ENCODE measurements at places on chromosomes 16 and 17.

DNA sequence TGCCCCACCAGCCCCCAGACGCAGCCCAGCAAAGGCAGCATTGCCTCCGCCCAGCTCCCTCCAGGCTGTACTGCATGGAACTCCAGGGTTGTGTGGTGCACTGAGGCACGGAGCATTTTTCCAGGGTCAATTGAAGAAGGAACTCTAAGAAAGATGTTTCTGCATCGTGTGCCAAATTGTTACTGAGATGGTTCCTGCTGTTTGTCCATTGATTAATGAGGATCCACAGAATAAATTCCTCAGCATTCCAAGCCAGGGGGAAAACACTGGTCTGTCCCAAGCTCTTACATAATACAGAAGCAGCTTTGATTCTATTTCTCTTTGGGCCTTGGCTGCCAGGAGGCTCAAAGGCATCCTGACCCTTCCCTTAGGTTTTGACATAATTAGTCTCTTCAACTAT is 80.9 kb downstream of the ZNF423 start:
- DNase-seq, result no peak

GRCh38 chr16:67326115-67326471 is 448 bp downstream of the KCTD19 start:
- DNase-seq, result no peak

- DNase-seq, result no peak
Measured at GRCh38 chr17:80284631-80285030, 24.0 kb downstream of the RNF213 start.

DNA sequence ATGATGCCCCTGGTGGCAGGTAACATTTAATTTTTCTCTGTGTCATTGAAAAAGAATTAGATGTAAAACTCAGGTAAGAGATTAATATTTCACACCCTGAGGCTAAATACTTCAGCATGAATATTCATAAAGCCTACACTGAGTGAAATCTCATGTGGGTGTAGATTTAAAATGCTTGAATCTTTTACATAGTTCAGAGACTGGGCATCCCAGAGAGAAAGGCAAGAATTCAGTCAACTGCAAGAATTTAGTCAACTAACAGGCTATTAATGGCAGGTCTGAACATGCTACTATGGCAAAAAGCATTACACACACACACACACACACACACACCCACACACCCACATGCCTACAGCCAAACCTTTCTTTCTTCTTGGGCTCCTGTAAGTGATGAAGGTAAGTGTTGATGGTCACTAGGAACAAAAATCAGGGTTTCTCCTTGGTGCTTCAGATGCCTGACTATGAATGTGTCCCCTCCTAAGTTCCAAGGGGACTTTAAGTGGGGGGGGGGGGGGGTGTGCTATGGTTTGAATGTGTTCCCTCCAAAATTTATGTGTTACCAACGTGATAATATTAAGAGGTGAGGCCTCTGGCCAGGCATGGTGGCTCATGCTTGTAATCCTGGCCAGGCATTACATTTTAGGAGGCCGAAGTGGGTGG is 63.7 kb upstream of the PSMD7 start:
- DNase-seq, result no peak

DNA sequence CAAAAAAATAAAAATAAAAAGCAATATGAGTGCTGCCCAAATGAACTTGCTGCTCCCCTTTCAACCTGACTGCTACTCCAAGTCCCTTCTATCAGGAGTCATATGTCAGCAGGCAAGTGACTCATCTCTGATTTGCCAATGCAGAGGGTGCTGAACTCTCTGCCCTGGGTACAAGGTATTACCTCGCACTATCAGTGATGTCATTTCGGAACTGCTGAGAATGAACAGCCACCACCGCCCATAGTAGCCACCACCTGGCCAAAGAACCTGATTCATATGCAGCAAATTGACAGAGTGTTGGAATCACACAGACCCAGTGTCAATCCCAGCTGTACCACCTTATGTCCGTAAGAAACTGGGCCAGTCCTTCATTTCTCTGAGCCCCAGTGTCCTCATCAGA is 31.2 kb downstream of the LYRM9 start:
- DNase-seq, result no peak

GRCh38 chr16:83458612-83459011 is 349.2 kb upstream of the HSBP1 start:
- no peak for DNase-seq

GRCh38 chr17:68327823-68328557 is 36.7 kb downstream of the ARSG start:
- no peak for DNase-seq

GRCh38 chr16:50763211-50763610 is 21.3 kb downstream of the CYLD start:
- no peak for DNase-seq

GRCh38 chr17:4691686-4692085 is 12.3 kb downstream of the PELP1 start:
- no peak for DNase-seq

- no peak for DNase-seq
Measured at GRCh38 chr17:78793968-78794367, 11.9 kb upstream of the CYTH1 start.

- no peak for DNase-seq
Measured at GRCh38 chr17:43360376-43360738, 38.4 kb upstream of the ARL4D start.

DNA sequence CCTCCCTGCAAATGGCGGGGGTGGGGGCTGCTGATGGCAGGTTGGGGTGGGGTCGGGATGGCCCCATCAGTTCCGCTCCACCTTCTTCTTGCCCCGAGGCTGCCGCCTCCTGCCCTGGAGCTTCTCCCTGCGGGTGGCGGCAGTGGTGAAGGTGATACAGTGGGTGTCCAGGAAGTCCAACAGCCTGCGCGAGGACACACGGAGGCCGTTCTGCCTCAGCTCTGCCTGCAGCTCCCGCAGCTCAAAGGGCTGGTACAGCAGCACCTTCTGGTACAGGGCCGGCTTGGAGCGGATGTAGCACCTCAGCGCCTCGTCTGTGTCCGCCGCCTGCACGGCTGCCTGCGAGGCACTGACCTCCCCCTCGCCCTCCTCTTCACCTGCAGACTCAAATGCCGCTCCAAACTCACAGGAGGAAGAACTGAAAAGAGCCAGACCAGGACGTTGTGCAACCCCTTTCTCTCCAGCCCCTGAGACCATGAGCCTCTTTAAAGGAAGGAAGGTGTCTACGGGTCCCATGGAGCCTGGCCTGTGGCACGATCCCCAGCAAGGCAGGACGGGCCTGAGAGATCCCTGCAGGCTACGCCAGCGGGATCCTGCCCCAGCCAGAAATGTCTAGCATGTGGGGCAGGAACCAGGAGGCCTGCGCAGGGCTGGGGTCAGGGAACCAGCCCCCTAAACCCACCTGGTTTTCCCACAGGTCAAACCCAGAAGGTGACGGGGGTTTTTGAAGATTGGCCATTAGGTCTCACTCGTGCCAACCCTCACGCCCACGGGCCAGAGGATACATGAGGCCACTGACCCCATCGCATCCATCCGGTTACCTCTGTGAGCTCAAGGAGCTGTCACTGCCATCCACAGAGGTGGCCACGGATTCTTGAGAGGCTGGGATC is 5.3 kb upstream of the NLRC3 start:
- no peak for DNase-seq

Data from NCI-H187 (cell line).